ENCODE measurements at places on chromosomes 13 and 19.

DNA sequence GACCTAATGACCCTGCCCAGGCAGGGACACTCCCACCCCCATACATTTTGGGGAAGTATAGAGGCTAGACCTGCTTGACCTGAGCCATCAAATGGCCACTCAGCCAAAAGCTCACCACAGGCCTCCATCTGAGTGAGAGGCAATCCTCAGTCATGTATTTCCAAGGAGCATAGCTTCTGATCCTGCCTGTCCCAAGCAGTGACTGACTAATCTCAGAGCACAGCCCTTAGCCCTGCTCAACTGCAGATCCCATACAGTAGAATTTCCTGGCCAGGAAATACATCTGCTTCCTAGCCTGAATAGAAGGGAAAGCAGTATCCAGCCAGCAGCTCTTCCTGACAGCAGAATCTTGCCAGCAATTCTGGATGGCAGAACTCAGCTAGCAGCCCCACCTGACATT, 880.6 kb upstream of the GPC6 start:
- no peak for DNase-seq

- DNase-seq = no peak
These were observed 60.3 kb downstream of the ARHGAP35 start for GRCh38 chr19:46921071-46921470.

DNA sequence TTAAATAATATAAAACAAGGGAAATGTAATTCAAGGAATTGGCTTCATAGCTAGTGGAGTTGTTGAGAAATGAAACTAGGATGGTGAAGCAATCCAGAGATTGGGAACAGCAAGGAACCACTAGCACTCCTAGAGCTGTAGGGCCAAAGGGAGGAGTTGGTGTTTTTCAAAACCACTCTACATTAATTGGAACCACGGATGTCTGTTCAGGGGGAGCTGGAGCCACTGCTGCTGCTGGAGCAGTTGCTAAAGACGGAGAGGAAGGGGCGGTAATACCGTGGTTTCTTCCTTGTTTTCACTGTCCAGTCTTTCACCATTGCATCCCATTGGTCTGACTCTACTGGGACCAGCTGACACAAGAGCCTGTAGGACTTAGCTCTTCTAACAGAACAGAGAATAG, 8.5 kb downstream of the DNAJC15 start:
- DNase-seq = no peak

DNA sequence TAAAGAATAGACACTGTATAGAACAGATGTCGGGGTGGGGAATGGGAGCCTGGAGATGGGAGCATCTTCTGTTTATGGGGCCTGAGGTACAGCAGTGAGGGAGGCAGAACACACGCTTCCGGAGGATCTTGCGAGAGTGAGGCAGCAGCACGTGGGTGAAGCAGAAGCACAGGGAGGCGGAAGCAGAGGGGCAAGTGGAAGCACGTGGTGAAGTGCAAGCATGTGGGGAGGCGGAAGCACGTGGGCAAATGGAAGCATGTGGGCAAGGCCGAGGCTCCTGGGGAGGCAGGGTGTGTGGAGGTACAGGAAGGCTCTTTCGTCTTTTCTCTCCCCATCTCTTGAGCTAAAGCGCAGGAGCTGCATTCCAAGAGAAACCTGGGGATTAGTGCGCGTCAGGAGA, 198.4 kb downstream of the ATP8A2 start:
- DNase-seq = no peak

DNA sequence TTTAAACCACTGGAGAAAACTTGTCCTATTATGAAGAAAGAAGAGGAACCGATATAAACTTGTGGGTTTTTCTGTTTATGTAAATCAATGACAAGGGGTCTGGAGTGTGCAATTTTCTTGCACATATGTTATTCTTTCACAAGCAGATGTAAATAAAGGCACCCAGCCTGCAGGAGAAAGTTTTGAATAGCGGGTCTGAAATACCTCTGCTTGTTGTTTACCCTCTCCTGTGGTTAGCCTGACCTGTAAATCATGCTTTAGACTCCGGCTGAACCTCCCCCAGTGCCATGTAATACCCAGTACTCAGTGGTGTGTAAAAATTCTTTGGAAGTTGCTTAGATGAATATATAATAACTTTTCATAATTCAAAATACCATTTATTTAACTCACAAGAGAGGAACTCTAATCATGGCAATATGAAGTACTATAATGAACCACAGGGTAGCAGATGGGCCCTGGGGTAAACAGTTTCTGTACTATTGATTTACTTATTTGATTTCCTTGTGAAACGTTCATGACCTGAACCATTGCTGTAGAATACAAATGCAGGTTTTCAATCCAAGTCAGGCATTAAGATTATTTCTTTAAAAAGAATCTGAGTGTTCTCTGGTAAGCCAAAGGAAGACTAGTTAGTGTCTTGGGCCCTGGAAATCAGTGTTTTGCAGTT, 245.1 kb downstream of the LMO7 start:
- no peak for DNase-seq

- no peak for DNase-seq
These were observed 23.5 kb downstream of the SLC7A1 start for GRCh38 chr13:29571876-29572570.

DNA sequence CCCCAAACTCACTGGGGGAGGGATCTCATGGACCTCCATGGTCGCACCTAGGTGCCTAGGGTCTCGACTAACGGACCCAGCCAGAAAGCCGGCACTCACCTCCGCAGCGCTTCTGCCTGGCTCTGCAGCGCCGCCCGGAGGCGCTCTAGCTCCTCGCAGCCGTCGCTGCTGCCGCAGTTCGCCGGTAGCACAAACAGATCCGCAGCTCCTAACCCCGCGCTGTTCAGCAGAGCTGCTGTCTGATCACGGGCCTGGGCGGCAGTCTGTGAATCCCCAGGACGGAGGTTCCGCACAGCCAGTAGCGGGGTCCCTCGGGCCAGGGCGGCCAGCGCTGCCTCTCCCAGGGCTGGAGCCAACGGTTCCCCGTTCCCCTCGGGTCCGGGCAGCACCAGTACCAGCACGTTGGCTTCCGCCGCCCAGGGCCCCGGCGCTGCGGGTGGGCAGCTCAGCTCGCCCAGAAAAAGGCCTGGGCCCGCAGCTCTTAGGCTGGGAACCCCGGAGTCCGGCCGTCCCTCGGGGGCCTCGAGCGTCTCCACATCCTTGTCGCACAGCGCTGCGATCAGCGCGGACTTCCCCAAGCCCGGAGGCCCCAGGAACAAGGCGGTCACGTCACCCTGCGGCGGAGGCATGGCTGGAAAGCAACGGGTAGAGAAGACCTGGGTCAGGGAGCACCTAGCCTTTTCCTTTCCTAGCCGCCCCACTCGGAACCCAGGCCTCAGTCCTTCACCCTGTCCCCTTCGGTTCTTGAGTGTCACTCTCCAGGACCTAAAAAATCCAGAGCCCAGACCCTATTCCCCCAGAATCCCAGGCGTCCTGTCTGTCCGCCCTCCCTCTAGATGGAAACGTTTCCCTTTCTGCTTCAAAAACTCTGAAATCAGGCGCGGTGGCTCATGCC, 977 bp downstream of the IRGQ start:
- DNase-seq = peak; percentile 42
